GM12865 (cell line): ENCODE measurements at places on chromosomes 7 and 10.

DNA sequence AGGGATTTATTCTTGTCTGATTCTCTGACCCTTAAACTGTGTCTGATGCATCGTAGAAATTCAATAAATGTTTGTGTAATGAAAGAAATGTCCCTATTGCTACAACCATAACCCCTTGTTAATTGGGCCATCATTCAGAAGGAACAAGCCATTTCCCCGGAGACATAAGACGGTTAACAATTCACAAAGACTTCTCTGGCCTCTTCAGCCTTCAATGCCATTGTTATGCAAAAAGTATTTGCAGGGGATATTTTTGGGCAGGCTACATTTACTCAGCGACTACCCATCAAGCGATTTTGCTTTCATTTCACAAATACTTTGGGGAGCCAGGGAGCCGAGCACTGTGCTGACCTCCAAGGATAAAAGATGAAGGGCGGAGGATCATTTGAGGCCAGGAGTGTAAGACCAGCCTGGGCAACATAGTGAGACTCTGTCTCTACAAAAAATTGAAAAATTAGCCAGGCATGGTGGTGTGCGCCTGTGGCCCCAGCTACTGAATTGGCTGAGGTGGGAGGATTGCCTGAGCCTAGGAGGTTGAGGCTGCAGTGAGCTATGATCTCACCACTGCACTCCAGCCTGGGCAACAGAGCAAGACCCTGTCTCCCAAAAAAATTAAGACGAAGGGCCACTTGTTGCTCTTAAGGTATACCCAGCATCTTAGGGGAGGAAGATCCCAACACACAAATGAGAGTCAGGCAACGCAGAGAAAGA is 20.0 kb upstream of the SDK1 start:
- no peak for DNase-seq

GRCh38 chr7:130430841-130431666 is 9.8 kb downstream of the CEP41 start:
- DNase-seq = no peak

- DNase-seq = no peak
Observed at GRCh38 chr10:66176772-66177171, 749.1 kb upstream of the LRRTM3 start.

- peak; percentile 20 for DNase-seq
Observed at GRCh38 chr7:44167920-44168319, 21.3 kb downstream of the GCK start.
